ENCODE measurements at places on chromosomes 6 and 20.

- DNase-seq, result no peak
Observed at GRCh38 chr20:54097236-54097529, 26.8 kb upstream of the BCAS1 start.

DNA sequence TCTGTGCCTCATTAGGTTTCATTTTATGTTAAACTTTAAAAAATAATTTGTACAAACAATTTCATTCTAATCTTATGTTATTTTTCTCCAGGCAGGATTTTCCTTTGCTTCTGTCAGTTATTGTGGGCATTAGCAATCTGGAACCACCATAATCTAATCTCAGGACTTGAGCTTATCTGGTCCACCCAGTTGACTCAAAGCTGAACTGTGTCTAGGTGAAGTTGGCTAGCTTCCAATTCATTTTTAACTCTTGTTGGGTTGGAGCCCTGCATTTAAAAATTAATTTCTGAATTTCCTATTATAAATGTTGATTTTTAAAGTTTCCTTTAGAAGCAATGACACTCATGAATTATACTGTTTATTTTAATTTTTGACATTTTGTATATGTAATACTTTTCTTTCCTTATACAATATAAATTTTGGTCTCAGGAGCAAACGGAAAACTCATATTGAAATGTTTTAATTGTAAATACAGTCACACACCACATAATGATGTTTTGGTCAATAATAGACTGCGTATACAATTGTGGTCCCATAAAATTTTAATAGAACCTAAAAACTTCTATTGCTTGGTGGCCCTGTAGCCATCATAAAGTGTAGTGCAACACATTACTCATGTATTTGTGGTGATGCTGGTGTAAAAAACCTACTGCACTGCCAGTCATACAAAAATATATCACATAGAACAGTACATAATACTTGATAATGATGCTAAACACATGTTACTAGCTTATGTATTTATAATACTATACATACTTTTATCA lies 121.3 kb downstream of the CLVS2 start:
- no peak for DNase-seq

- no peak for DNase-seq
Observed at GRCh38 chr6:103122766-103123601, 1729.5 kb downstream of the GRIK2 start.

- no peak for DNase-seq
Observed at GRCh38 chr6:116472706-116473105, 11.5 kb downstream of the CALHM6 start.

DNA sequence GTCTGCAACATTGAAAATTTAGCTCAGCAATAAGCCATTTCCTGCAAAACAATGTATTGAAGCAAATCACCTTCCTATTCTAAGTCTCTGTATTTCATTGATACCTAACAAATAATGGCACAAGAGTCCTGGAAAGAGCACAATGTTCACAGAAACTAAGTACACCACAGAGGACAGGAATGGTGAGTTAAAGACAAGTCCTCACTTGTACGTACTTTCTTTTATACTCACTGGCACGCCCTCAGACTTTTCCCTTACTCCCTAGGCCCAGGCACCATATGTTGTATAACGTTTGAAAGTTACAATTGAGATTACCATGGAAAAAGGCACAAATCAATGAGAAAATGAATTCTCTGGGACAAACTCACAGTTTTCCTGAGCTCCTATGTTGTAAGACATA lies 683.0 kb upstream of the MANEA start:
- no peak for DNase-seq

GRCh38 chr6:23522792-23523547 lies 603.0 kb upstream of the NRSN1 start:
- DNase-seq, result no peak

DNA sequence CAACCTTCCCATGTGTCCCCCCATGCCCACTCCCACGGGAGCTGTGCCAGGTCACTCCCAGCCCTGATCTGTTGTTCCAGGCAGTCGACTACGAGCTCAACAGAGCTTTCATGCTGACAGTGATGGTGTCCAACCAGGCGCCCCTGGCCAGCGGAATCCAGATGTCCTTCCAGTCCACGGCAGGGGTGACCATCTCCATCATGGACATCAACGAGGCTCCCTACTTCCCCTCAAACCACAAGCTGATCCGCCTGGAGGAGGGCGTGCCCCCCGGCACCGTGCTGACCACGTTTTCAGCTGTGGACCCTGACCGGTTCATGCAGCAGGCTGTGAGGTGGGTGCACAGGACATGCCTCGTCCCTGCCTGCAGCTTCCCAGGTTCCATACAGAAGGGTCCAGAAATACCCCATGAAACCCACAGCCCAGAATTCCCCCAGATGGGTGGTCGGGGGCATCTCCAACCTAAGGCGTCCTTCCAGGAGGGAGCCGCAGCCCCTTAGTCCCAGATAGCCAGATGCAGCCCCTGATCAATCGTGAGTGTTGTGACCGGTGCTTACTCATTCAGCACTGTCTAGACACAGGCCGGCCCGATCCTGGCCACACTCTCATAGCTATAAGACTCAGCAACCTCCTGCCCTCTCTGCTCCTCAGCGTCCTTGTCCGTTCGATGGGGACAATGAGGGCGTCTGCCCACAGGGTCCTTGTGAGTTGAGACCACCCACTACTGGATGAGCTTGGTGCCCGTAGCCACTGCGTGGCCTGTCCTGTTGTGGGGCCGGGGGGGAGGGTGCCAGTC lies 142.1 kb downstream of the TAF4 start:
- DNase-seq, result no peak

GRCh38 chr20:44683263-44684046 lies 31.7 kb upstream of the CCN5 start:
- peak; percentile 46 for DNase-seq

DNA sequence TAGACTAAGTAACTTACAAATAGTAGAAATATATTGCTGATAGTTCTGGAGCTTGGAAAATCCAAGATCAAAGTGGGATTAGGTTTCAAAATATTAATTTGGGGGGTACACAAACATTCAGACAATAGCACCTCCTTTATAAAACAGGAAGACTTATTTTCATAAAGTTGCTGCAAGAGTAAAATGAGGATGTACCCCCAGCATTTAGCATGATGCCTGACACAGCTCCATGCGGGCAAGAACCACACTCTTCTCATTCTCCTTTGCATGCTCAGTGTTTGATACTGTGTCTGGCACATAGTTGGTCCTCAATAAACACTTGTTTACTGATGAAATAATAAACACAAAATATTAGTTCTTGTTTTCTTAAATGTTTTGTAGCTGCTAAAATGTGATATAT lies 332.9 kb downstream of the TFAP2A start:
- no peak for DNase-seq

DNA sequence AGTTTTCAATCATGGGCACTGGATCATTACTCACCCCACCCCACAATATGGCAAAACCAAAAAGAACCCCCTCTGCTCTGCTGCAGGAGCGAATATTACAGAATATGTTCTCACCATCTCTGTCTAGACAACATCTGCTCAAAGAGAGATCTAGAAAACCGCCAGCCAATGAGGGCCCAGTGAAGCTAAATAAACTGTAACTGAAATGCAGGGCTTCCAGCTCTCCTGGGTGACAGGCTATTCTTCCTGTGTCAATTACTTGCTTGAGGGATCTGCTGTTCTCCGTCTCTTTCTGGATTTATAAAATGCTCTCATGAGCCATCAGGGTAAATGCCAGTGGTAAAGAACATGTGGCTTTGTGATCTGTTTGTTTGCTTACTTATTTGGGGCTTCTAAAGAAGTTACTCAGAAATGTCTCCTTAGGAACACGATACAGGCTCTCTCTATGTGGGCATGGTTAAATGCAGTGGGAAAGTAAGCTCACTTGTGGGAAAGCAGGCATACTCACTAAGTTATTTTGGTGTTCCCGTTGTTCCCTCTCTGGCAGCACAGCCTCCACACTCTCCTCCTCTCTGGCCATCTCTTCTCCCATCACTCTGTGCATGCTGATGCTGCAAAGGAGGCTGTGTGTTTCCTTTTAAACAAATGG lies 44.8 kb downstream of the TTI1 start:
- DNase-seq, result no peak

GRCh38 chr6:142943711-142944123 lies 1.3 kb downstream of the HIVEP2 start:
- DNase-seq, result peak; percentile 60

DNA sequence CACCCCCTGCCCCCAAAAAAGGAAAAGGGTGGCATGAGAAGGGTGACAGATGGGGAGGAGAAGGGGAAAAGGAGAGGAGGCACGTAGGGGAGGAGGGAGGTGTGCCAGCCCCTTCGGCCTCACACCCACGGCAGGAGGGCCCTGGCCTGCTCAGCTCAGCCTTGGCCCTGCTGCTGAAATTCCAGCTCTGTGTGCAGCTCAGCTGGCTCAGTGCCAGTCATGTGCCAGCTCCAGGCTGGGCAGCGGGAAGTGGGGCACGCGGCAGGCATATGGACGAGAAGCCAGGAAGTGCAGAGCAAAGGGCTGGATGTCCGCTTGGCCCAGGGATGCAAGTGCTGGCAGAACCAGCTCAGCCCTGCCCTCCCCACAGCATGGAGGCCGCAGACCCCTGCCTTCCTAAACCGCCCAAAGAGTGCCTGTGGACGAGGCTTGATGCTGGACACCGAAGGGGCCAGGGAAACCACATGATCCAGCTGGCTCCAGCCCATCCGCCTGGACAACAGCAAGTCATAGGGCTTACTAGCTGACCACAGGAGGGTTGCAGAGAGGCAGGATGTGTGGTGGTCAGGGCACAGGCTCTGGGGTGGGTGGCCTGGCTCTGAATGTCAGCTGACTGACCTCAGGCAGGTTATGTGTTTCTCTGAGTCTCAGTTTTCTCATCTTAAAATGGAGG lies 60.2 kb downstream of the NOL4L start:
- DNase-seq, result no peak

DNA sequence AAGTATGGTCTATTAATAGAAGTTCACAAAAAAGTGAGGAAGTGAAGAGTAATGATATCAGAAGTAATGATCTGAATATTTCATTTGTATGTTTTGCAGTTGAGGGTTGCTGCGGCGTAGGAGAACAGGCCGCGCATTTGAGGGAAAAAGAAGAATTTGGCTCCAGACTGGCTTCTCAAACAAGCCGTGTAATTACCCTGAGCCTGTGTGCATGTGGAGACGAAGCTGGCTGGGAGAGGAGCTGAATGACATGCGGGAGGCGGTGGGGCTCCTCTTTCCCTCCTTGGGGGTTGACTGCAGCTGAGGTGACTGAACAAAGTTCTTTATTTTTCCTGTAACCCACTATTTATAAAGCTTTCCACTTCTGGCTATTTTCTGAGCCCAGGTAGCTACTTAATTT lies 115.5 kb upstream of the AFDN start:
- no peak for DNase-seq

DNA sequence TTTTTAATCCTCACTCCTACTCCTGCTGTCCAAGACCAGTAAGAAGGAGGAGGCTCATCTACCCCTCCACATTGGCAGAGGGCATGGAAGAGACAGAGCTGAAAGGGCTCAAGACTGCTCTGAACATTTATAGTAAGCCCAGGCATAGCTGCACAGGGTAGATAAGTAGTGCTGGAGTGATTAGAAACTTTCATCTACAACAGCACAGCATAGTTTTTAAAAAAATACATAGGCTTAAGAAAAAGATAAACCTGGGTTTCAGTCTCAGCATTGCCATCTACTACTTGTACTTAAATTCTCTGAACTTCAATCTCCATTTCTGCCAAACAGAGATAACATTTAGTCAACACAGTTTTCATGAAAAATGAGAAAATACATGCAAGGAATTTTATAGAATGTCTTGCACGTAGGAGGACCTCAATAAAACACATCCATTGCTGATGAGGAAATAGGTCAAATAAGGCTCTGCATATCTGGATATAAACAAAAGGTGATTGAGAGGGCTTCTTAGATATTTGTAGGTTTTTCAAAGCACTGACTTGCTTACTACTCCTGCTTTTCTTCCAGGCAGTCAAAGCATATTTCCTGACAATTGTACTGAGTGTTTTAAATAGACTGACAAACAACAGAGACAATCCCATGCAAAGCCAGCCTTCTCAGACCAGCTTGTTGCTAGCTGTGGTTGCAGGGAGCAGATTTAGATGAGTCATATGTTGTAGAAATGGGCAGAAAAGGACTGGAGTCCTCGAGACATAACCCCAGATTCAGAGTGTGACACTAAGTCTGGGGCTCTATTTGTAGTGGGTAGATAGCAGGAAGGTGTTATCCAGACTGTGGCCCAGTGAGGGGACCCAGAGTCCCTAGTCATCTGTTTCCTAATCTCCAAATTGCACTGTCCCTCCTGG lies 107.4 kb upstream of the TAB2 start:
- peak; percentile 13 for DNase-seq

GRCh38 chr6:113829696-113830045 lies 27.5 kb upstream of the MARCKS start:
- DNase-seq, result no peak

DNA sequence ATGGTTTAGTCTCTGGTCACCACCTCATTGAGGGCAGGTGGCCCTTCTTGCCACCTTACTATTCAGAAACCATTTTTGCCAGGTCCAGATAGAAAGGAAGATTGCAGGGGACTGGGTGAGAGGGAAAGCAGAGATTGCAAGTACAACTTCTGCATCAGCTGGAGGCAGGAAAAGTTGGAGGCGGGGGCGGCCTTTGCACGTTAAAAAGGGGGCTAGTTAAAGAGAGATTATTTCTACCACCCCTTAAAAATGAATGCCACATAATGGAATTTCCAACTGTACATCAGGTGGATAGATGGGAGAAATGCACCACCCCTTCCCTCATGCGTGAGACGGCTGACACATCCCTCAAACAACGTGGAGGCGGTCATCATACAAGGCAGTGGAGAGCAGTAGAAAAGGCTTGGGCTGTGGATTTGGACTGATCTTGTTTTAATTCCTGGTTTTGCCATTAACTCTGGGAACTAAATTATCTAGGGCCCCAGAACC lies 95.4 kb upstream of the CNKSR3 start:
- no peak for DNase-seq

DNA sequence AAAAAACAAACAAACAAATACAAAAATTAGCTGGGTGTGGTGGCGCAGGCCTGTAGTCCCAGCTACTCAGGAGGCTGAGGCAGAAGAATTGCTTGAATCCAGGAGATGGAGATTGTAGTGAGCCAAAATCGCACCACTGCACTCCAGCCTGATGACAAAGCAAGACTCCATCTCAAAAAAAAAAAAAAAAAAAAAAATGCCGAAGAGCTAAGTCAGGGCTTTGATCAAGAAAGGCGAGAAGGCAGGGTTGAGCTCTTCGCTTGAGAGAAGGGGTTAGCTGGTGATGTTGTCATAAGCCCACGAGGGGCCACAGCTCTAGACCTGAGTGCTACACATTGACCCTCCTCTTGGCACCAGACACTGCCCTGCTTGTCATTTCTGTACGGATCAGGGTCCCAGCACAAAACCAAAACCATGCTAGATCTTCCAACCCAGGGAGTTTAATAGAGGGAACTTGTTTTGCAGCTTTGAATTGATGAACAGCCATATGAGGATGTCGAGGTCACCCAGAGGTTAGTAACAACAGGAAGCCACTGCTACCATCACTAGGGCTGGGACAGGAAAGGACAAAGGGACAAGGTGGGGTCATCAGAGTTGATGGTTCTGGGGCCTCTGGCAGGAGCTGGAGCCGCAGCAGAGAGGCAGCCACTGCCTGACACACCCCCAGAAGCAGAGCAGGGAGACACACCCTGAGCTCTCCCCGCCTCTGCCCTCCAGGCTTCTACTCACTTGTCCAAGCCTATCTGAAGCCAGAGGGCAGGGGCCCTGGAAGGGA lies 122.7 kb downstream of the SNX5 start:
- no peak for DNase-seq

- DNase-seq, result no peak
Observed at GRCh38 chr20:20373091-20373571, 5.2 kb downstream of the INSM1 start.

GRCh38 chr6:166167801-166168615 lies at the start of gene TBXT:
TBXT (minus strand) TSS chr6:166167851; CDS start chr6:166167591, 260 bp downstream.
- DNase-seq, result no peak

- no peak for DNase-seq
Observed at GRCh38 chr6:83976871-83977270, 56.7 kb upstream of the MRAP2 start.
